ENCODE measurements at places on chromosomes 2 and 18.

- peak; percentile 24 for DNase-seq
Measured at GRCh38 chr2:55590810-55591440, 26.5 kb downstream of the PPP4R3B start.

DNA sequence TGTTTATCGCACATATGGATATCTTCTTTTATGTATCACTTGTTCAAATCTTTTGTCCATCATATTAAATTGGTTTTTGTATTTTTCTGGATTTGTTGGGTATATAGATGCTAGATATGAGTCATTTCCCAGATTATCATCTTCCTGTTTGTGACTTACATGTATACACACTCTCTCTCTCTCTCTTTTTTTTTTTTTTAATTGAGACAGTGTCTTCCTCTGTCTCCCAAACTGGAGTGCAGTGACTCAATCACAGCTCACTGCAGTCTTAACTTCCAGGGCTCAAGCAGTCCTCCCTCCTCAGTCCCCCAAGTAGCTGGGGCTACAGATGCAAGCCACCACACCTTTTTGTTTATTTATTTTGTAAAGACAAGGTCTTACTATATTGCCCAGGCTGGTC is 43.8 kb downstream of the XIRP2 start:
- no peak for DNase-seq

DNA sequence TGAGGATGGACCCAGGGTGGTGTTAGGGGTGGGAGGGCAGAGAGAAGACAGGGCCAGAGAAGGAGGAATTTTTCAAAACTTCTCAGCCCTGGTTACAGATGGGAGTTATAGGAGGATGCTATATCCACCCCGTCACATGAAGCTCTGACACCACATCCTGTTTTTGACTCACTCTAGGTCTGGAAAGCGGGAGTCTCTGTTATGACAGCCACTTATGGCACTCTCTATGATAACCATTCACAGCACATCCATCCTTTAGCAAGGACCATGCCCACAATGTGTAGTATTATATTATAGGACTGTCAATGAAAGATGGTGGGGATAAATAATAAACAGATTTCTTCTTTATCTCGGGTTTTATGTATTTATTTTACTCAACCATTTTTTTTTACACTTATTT is 461.2 kb downstream of the CDH2 start:
- no peak for DNase-seq

DNA sequence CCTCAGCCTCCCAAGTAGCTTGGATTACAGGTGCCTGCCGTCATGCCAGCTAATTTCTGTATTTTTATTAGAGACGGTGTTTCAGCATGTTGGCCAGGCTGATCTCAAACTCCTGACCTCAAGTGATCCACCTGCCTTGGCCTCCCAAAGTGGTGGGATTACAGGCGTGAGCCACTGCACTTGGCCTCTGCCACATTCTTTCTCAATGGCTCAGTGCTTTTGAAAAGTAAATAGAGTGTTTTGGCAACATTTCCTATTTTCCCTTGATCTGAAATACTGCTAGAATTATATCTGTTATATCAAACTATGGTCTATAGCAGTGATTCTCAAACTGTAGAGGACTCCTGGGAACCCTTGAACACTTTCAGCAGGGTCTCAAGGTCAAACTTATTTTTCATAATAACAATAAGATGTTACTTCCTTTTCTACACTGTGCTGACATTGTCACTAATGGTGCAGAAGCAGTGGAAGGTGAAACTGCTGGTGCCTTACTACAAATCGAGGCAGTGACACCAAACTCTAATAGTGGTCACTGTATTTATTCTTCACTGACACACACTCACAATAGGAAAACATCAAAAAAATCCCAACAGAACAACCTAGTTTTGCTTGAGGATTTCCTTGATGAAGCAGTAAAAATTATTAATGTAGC is 10.6 kb downstream of the DAW1 start:
- no peak for DNase-seq

- no peak for DNase-seq
Measured at GRCh38 chr18:58211510-58211909, 167.5 kb downstream of the NEDD4L start.

- DNase-seq: no peak
Measured at GRCh38 chr2:20125164-20125563, 73.7 kb upstream of the LAPTM4A start.

DNA sequence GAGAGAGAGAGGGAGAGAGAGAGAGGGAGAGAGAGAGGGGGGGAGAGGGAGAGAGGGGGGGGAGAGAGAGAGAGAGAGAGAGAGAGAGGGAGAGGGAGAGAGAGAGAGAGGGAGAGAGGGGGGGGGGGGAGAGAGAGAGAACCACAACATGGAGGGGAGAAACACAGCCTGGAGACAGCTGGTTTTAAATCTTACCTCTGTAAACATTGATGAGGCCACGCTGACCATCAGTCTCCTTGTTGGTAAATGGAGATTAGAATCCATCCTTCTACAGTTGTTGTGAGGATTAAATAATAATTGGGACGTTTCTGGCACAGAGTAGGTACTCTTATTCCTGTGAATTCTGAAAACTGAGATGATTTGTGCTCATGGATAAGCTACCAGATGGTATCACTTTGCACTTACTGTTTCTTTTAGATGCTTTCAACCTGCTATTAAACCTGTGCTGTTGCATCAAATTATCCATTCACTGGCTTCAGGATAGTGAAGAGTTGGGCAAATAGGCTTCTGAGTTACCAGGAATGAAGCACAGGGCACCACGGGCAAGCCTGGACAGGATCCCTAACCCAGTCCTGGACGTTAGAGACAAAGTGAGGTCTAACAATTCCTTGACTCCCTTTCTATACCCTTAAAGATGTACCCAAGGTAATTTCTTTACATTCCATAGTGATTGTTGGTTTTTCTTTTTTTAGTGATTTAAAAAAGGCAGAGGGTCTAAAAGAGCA is 318.1 kb downstream of the ZNF521 start:
- DNase-seq: no peak

DNA sequence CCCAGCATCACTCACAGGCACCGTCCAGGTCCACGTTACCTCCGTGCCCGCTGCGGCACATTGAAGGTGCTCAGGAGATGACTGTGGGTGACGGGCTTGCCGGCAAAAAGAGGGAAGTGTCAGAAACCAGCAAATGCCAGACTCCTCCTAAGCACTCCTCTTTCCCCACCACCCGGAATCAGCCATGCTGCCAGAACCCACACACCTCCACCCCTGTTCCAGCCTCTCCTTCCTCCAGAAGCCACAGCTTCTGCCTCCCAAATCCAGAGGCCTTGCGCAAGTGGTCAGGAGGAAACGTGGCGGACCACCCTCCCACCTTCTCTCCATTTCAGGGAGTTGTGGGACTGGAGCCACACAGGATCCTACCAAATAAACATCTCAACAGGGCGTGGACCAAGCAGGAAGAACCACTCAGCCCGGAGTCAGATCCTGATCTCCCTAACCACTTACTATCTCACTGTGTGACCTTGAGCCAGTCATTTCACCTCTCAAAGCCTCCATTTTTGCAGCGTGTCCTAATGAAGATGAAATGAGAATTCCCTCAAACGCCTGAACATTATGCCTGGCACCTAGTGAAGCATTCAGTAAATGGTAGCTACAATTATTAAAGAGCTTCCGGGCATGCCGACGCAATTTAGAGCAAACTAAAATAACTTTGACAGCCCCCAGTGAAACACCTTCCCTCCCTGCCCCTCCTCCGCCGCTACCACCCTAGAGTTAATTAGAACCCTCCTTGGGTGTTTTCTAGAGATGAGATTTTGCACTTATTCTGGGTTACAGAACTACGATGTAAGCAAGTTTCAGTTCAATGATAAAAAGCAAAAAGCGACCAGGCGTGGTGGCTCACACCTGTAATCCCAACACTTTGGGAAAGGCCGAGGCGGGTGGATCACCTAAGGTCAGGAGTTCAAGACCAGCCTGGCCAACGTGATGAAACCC is 32.9 kb downstream of the SMAD7 start:
- DNase-seq: no peak

- DNase-seq: no peak
Measured at GRCh38 chr2:222715742-222716141, 44.3 kb downstream of the MOGAT1 start.

GRCh38 chr2:98441706-98442450 is 2.8 kb upstream of the INPP4A start:
- no peak for DNase-seq

- no peak for DNase-seq
Measured at GRCh38 chr2:120809609-120810440, 74.2 kb downstream of the GLI2 start.

DNA sequence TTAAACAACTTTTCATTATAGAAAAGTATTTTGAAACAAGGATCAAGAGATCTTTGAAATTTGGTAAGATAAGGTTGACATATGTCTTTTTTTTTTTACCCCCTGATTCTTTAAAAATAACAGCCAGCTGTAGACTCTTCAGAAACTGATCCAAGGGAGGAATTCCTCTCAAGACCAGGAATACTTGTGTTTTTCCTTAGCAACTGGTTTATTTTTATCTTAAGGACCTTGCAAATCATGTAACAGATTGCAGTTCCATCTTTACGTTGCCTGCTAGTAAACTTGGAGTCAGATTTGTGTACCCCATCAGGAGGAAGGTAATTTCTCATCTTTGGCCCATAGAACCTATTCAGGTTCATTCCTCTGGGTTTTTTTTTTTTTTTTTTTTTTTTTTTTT is 71.6 kb downstream of the BOLA3 start:
- DNase-seq: no peak

GRCh38 chr2:197821550-197822289 is 17.3 kb downstream of the PLCL1 start:
- DNase-seq: no peak

GRCh38 chr2:9971105-9971818 is 19.8 kb downstream of the GRHL1 start:
- no peak for DNase-seq

GRCh38 chr2:38716185-38716584 is 35.0 kb downstream of the SRSF7 start:
- DNase-seq: no peak

DNA sequence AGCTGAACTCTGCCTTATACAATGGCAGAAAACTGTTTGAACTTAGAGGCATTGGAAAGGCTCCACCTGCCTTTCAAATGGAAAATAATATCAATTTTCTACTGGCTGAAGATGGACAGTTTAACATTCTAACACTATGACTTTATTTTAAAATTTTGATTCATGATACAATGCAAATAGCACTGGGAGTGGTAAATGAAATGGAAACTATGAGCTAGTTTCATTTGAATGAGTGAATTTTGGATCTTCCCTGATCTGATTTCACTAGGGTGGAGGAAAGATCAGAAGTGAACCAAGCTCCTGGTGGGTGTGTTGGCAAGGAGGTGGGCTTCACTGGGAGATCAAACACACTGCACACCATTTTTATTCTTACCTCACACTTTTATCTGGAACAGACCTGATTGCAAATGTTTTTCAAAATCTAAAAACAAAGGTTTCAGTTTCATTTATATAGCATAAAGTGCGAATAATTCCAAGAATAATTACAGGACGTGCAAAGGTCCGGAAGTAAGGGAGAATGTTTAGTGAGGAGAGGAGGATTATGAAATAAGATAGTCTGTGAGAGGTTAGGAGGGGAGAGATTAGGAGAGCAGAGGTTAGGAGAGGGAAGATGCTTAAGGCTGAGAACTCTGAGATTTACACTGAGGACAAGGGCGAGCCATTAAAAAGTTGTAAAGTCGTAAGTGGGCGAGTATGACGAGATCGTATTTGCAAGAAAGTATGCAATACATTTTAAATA is 18.6 kb upstream of the MBP start:
- no peak for DNase-seq

- DNase-seq: no peak
Measured at GRCh38 chr18:8328126-8328525, 281.1 kb upstream of the RAB12 start.

DNA sequence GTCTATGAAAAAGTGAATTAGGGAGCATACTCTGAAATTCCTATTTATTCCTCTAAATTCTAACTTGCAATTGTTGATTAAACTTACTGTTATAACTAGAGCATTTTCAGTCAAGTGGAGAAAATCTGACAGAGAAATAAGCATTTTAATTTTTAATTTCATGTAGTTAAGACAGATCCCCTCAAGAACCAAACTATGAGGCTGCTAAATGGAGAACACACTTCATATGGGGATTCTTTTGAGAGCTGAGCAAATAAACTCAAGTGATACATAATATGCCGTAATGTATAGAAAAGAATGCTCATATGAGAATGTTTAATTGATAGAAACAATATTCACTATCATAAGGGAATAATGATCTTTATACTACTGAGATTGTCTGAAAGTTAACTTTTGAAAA is 340.8 kb downstream of the ERBB4 start:
- DNase-seq: no peak

GRCh38 chr2:96733931-96734330 is 5.9 kb downstream of the LMAN2L start:
- DNase-seq: no peak

- no peak for DNase-seq
Measured at GRCh38 chr18:46155641-46156051, 51.5 kb downstream of the HAUS1 start.

DNA sequence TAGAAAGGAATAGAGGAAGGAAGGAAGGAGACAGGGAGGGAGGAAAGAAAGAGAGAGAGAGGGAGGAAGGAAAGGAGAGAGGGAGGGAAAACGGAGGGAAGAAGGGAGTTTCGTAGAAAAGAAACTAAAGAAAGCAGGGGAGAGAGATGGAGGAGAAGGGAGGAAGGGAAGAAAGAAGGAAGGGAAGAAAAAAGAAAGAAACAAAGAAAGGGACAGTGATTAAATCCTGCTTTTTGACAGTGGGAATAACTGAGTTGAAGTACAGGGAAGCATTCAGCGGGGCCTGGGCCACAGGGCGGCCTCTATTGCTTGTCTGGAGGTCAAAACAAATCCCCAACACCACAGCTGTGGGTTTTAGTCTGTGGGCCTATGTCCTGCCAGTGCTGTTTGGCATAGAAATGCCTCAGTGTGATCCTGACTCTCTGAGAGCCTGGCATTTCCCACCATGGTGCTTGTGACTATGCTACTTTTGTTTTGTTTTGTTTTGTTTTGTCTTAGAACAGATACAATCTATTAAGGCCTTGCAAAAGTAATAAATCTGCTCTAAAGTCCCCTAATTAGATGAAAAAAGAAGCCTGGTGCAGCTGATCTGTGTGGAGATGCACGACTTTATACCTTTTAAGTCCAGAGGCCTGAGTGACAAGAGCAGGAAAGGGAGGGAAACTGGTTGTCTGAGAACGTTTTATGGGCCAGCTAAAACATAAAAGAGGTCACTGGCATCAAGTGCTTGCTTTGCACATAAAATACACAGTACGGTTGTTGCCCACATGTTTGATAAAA is 40.0 kb downstream of the IL1RL2 start:
- no peak for DNase-seq

DNA sequence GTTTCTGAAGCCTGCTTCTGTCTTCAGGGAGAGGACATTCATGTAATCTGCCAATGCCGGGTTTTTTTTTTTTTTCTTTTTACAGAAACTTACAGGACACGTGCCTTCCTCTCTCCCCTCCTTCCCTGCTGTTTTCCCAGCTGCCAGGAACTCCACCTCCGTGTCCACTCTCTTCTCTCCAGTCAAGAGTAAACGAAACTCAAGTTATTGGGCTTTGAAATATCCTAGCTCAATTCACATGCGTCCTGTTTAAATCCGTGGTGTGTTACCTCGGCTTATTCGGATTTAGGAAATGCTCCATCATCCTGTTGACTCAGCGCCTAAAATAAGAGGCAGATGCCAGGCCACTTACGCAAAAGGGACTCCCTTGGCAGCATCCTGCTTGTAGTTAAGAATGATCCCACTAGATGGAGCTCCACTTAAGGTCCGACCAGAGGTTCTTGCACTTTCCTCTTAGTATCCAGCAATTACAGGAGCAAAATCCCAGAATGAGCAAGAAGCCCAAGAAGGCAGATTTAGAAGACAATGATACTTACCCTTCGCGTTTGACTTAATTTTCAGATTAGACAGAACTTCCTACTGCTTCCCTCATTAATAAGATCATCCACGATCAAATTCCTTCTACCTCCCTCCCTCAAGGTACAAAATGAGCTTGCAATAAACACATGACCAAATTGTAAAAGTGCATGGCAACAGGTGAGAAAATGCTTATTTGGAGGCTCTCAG is 97.2 kb upstream of the ZCCHC2 start:
- peak; percentile 64 for DNase-seq

All from NCI-H1436 treated with DMSO at 0.1 percent for 48 hours (cell line).